ENCODE measurements at places on chromosomes 12 and 14. TPM values are rescaled to one million over a fixed set of nuclear protein-coding genes. Genes with fewer than 3 reads are reported as not detected.

- DNase-seq: no peak
Observed at GRCh38 chr12:45076417-45077026, 25.6 kb upstream of the DBX2 start.

Gene OAS3
- 36.5 TPM for total RNA-seq

Gene TAS2R43
- 0.79 TPM for total RNA-seq

Gene P2RX2
- total RNA-seq: not detected

Gene CCDC38
- not detected for total RNA-seq

Gene PDZRN4
- not detected for total RNA-seq

Gene GPR162
- not detected for total RNA-seq

- no peak for DNase-seq
Observed at GRCh38 chr12:88448337-88448915, 131.8 kb downstream of the KITLG start.

Gene GPR68
- 18.8 TPM for total RNA-seq

- DNase-seq: no peak
Observed at GRCh38 chr12:11657511-11657910, 8.0 kb downstream of the ETV6 start.

DNA sequence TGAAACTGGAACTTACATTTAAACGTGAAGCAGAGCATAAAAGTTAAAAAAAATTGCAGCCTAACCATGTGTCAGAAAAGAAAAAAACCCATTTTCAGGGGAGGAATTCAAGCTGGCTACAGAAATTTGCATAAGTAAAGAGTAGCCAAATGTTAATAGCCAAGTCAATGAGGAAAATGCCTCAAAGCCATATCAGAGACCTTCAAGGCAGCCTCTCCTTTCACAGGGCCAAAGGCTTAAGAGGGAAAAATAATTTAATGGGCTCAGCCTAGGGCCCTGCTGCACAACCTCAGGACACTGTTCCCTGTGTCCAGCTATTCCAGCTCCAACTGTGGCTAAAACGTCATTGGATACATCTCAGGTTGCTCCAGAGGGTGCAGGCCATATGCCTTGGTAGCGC, 749.5 kb downstream of the FLRT2 start:
- no peak for DNase-seq

Gene DTX1
- 7.8 TPM for total RNA-seq

- no peak for DNase-seq
Observed at GRCh38 chr12:14982991-14983390, 10.1 kb downstream of the PDE6H start.

DNA sequence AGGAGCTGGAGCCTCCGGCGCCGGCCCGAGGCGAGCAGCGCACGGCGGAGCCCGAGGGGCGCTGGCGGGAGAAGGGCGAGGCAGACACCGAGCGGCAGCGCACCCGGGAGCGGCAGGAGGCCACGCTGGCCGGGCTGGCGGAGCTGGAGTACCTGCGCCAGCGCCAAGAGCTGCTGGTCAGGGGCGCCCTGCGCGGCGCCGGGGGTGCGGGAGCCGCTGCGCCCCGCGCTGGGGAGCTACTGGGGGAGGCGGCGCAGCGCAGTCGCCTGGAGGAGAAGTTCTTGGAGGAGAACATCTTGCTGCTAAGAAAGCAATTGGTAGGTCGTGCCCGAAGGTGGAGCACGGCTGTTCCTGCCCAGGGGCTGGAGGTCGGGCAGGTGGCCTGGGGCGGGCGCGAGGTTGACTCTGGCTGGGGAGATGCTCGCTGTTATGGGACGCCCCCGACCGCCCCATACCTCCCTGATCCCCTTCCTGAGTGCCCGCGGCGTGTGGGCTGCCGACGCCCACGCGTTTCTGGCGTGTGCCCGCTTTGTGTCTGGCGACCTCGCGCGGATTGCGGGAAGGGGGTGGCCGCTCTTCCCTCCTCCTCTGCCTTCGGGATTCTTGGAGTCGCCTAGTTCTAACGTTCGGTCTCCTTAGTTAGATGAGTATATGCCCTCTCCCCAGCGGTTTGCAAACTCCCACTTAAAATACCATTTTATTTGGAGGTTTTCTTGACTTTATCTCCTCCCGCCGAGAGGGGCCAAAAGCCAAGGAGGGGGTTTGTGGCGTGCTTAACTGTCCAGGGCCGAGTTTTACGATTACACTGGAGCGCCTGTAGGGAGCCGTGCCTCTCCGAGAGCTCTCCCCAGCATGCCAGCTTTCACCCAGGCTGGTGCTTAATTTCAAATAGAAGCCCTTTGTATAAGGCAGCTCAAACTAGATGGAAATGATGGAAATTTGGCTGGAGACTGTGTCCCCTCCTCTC, 752 bp downstream of the DACT1 start:
- no peak for DNase-seq

Gene C12orf50
- total RNA-seq: 0.15 TPM

Gene SOCS2
- total RNA-seq: 10.4 TPM

DNA sequence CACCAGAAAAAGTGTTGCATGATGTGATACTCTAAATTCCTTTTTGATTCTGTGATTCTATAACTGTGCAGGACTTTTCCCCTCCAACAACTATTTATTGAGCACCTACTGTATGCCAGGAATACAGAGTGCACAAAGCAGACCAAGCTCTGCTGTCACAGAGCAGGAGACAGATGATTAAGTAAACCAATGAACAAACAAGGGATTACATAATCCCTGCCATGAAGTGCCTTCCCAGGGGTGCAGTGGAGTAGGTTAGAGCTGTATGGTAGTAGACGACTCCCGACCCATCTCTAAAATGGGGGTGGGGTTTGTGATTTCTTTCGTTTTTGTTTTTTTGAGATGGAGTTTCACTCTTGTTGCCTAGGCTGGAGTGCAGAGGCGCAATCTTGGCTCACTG, 213.9 kb downstream of the TBX5 start:
- no peak for DNase-seq

Gene SERPINA1
- total RNA-seq: not detected

DNA sequence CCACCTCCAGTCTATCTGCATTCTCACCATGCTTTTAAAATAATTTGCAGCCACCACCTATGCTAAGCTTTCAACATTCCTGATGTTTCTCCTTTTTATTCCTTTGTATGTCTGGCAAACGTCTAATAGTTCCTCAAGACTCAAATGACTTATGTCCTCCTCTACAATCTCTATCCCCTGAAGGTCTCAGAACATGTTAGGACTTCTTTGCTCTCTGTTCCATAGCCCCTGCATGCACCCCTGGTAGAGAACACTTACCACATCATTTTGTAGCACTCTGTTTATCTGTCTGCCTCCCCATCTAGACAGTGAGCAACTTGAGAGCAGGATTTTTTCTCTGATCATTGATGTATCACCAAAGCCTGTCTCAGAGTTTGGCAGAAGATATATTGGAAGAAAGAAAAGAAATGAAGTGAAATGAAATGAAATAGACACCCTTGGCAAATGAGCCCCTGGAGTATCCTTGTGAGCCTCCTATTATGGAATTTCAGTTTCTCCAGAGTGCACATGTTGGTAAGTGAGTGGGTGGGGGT, 1231.2 kb upstream of the FLRT2 start:
- no peak for DNase-seq

GRCh38 chr14:96574171-96574632, 72.0 kb downstream of the PAPOLA start:
- DNase-seq: no peak

Gene CMA1
- not detected for total RNA-seq

DNA sequence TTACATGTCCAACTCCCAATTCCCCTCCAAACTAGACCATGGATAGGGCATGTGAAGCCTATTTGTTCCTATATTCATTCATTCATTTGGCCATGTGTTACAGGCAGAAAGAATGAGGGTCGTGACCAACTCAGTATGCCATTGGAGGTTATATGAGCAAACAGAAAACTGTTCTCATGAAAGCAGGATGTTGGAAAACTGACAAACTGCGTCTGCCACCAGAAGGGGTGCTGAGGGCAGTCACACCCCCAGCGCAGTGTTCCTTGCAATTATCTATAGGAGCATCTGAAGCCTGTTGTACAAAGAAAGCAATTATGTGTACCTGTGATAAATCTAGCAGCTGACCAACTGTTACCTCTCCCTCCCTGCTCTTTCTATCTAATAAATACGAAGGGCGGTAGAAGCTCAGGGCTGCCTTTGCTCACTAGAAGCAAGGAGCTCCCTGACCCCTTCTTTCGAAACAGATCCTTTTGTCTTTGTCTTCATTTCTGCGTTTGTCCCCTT, 21.1 kb downstream of the ENTPD5 start:
- DNase-seq: no peak

Gene KIF5A
- 0.72 TPM for total RNA-seq

Gene GUCY2C
- total RNA-seq: not detected

DNA sequence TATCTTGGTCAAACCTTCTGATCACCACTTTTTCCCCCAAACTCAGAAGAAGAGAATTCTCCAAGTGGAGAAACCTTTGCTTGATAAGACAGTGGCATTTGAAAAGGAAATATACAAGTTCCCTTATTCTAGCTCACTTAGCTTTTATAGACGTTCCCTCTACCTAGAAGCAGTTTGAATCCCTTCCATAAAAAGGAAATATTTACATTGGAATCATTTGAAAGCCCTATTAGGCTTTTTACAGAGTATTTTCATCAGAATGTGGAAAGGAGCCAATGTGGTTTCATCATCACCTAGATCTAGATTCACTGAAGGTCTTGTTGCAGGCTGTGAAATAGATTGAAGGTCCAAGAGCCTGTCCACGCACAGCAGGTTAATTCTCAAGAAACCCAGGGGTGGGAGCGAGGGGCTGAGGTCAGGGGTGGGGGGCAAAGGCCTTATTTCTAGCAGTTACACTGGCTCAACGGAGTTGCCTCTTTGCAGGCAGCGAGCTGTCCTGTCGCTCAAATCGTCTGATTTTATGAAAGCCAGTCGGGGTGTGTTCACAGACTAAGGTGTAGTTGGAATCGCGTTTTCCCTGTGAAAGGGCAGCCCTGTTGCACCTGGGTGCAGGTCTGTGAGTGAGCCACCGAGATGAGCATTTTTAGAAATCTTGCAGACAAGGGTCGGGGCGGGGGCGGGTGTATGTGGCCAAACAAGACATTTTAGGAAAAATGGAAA, 45.6 kb downstream of the AACS start:
- DNase-seq: no peak

Gene CLEC2A
- total RNA-seq: not detected

- no peak for DNase-seq
Observed at GRCh38 chr14:68878908-68879307, 86.0 kb upstream of the ZFP36L1 start.

DNA sequence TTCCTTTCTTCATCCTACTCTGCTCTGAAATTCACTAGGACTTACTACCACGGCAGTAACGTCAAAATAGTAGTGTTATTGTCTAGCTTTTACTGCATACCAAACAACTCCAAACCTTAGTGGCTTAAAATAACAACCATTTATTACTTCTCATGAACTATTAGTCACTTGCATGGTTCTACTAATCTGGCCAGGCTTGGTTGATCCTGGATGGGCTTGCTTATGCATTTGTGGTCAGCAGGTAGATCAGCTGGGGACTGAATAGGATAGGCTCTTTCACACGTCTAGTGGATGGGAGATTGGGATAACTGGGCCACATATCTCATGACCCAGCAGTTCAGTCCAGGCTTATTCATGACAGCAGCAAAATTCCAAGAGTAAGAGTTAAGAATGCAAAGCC, 9.4 kb upstream of the SLC35F4 start:
- DNase-seq: no peak

DNA sequence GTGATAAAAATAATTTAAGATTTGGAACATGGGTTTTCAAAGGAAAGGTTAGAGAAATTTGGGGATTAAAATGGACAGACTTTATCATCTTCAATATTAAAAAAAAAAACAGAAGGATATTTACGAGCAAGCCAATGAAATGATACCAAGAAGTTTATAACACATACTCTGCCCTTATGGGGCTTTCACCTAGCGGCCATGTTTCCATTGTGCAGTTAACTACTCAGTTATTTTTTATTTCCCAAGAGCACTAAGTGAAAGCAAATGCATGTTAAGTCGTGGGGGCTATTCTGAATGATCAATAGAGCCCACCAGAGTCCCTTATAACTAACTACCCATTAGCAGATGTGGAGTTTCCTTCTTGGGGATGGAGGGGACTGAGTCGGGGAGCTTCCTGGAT, 53.9 kb downstream of the ETV6 start:
- DNase-seq: no peak

- no peak for DNase-seq
Observed at GRCh38 chr14:103692871-103693270, 22.4 kb downstream of the XRCC3 start.

DNA sequence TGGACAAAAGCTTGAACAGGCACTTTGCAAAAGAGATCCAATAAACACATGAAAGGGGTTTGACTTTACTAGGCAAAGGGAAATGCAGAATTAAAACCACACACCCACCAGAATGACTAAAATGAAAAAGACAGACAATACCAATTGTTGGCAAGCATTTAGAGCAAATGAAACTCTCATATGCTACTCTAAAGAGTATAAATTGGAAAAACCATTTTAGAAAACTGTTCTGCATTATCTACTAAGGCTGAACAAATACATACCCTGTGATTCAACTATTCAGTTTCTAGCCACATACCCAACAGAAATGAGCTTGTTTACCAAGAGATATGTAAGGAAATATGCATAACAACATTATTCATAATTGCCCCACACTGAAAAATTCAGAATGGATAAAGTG, 8.5 kb upstream of the IL22 start:
- DNase-seq: no peak

Gene MBIP
- total RNA-seq: 42.2 TPM

DNA sequence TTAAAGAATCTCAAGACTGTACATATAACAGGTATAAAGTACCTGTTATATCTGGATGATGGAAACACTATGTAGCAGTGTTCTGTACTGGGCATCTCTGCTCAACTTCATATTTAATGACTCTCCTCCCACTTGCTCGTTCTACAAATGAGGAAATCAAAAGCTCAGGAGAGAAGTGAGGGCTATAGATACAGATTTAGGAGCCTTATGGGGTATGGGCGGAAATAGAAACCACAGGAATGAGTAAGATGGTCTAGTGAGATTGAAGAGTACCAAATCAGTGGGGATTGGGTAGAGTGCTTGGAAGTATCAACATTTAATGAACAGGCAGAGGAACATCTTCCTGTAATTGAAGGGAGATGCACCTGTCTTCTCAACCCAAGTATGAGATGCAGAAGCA, 23.8 kb upstream of the POLR3B start:
- DNase-seq: no peak

- no peak for DNase-seq
Observed at GRCh38 chr14:22535126-22535525, 53.9 kb downstream of the DAD1 start.

GRCh38 chr14:82414853-82415539, 881.3 kb upstream of the SEL1L start:
- no peak for DNase-seq

GRCh38 chr12:3898756-3899155, 25.6 kb upstream of the PARP11 start:
- no peak for DNase-seq

DNA sequence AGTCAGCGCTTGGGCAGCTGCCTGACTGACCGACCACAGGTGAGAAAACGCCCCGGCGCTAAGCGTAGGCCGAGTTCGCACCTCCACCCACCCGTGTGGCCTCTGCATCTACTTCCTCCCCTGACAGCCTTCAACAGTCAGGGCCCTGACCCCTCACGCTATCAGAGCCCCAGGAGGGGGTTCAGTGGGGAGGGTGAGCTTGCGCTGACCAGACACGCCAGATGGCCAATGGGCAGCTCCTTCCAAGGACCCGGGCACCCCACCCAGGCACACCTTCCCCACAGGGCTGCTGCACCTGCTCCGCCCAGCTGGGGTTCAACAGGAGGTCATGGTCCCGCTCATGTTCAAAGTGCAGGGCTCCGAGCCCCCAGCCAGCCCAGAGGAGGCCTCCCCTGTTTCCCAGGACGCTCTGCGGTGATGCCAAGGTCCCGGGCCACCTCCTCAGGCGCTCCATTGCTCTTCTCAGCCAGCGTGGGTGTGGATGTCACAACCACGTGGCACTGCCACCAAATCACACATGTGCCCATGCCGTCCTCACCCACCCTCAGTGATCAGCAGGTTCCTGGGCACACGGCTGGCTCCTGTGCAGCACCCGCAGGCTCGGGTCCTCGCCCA, 48.7 kb upstream of the BCL11B start:
- DNase-seq: no peak

Gene TMEM63C
- 1.2 TPM for total RNA-seq

All from CD4-positive, CD25-positive, alpha-beta regulatory T cell (primary cell).